Thoracic aorta (tissue), 2 donors: ENCODE measurements at places on chromosomes 12 and 14.

DNA sequence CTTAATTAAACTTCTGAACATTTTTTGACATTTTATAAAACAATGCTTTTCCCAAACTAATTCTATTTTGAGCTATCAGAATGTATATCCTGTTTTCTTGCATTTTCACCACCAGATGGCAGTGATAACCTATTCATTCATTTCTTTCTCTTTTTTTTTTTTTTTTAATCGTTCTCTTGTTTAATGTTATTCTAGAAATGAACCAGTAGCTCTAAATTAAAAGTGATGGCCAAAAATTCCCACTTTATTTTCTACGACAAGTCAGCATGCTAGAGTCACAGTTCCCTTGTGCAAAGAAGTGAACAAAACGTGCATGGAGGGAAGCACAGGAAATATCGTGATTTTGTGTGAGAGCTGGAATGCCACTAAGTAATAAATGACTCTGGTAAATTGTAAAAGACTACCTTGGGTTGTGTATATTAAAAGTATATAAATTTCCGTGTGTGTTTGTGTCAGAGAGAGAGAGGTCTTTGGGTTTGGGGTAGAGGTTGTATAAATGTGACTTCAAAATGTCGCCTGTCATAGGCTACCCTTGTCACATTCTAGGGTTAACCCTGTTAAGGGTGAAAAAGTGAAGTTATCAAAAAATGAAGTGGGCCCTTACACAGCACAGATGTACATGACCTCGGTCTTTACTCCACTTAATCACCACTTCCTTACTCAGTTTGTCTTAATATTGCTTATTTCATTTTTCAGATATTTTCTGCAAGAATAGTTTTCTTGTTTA, 40.4 kb upstream of the LDHB start:
- no peak for DNase-seq
- H3K4me1 ChIP-seq = peaks cover 23% of the 10 kb centered on the region

DNA sequence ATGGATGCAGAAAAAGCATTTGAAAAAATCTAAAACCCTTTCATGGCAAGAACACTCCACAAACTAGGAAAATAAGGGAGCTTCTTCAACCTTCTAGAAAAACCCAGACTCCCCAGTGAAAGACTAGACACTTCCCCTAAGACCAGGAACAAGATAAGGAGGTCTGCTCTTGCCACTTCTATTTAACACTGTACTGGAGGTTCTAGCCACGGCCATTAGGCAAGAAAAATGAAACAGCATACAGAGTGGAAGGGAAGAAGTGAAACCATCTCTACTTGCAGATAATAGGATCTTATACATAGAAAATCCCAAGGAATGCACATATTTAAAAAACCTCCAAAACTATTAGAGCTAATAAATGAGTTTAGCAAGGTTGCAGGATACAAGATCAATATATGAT, 42.3 kb downstream of the CHGA start:
- H3K36me3 ChIP-seq = peaks cover 7% of the 10 kb centered on the region
- no peak overlapping the region for H3K4me3 ChIP-seq
- no peak for DNase-seq
- peaks cover 7% of the 10 kb centered on the region for H3K4me1 ChIP-seq
- H3K27ac ChIP-seq = no peak overlapping the region
- no peaks in the 10 kb centered on the region for H3K27me3 ChIP-seq

- DNase-seq = no peak
- peak overlapping the region; percentile 49 for H3K27ac ChIP-seq
- H3K4me3 ChIP-seq = no peak overlapping the region
These were observed 109.7 kb downstream of the CHST11 start for GRCh38 chr12:104566244-104566993.

DNA sequence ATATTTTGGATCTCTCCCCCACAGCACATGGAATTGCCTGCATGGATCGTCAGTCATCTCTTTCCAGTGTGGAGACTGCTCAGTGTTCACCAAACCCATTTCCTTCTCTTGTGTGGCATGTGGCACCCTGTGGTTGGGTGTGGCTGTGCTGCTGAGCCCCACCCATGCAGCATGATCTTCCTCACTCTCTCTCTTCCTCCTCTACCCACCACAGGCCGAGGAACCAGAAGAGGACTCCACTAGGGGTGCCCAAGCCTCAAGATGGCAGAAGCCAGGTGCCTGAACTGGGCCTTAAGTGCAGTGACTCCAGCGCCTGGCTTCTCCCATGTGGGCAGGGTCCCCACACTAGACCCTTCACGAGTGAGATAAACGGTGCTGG, 66.8 kb upstream of the GPR68 start:
- no peaks in the 10 kb centered on the region for H3K27me3 ChIP-seq
- H3K4me3 ChIP-seq = no peak overlapping the region
- no peaks in the 10 kb centered on the region for H3K36me3 ChIP-seq
- no peak overlapping the region for H3K27ac ChIP-seq
- H3K4me1 ChIP-seq = no peaks in the 10 kb centered on the region

DNA sequence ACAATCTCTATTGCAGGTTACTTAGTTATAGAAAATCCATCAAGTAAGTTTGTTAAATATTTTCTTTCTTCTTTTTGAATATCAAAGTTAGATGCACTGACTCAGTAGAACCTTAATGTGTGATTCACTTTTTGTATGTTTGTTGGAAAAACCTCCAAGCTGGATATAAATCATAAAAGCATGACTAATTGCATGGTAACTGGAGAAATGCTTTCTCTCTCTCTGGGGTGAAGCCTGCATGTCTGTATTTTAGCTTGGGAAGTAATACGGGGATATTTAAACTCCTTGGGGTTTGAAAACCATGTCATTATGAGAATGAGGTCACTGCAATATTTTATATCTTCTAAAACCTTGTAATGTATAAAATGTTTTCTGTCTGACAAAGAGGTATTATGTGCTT, 58.6 kb upstream of the MYF6 start:
- H3K27me3 ChIP-seq = no peaks in the 10 kb centered on the region
- H3K27ac ChIP-seq = no peak overlapping the region
- H3K4me3 ChIP-seq = no peak overlapping the region

GRCh38 chr14:92274055-92274454, 48.9 kb upstream of the SLC24A4 start:
- no peaks in the 10 kb centered on the region for H3K4me1 ChIP-seq
- H3K4me3 ChIP-seq = no peak overlapping the region
- no peaks in the 10 kb centered on the region for H3K36me3 ChIP-seq
- H3K27ac ChIP-seq = no peak overlapping the region
- DNase-seq = no peak

- peak; percentile 4 for DNase-seq
- no peak overlapping the region for H3K4me3 ChIP-seq
- no peaks in the 10 kb centered on the region for H3K27me3 ChIP-seq
- H3K36me3 ChIP-seq = no peaks in the 10 kb centered on the region
These were observed 15.1 kb upstream of the GRIP1 start for GRCh38 chr12:66693901-66694513.

DNA sequence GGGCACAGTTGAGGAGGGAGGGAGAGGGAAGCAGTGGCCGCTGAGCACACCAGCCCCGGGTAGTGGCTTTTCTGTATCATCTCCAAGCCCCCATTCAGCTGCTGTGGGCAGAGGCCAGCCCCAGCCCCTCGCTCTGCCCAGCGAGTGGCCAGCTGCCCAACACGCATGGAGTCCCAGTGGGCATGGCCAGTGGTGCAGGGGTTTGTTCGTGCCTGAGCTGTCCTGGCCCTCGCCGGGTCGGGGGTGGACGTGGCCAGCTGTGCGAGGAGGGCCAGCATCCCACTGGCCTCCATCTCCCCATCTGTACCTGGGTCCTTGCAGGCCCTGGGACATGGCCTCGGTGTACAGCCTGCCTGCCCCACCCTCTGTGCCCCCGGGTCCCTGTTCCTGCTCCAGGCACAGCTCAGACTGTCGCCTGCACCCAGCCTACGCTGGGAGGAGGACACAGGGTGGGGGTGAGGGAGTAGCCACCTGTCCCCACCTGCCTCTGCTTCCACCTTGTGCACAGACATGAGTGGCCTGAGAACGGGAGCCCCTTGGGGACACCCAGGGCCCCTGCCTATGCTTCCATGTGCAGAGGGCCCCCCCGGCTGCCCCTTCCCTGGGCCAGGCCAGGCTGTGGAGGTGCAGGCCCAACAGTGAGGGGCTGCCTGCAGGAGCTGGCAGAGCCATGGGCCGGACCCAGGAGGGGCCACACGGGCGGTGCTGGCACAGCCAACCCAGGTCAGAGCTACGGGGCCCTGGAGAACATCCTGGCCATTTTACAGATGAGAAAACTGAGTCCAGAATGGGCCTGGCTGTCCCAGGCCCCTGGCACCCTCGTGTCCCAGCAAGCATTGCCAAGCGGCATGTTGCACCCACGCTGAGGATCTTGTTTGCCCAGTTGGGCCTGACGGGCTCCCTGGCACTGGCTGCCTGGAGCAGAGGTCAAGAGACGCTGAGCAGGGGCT, 4.3 kb downstream of the INF2 start:
- H3K36me3 ChIP-seq = no peaks in the 10 kb centered on the region
- peaks cover 68% of the 10 kb centered on the region for H3K4me1 ChIP-seq
- no peak overlapping the region for H3K4me3 ChIP-seq
- no peaks in the 10 kb centered on the region for H3K27me3 ChIP-seq
- DNase-seq = no peak
- no peak overlapping the region for H3K27ac ChIP-seq

GRCh38 chr12:79127271-79127751, 262.7 kb downstream of the SYT1 start:
- H3K27me3 ChIP-seq = no peaks in the 10 kb centered on the region
- H3K27ac ChIP-seq = no peak overlapping the region
- no peaks in the 10 kb centered on the region for H3K36me3 ChIP-seq
- H3K4me3 ChIP-seq = no peak overlapping the region
- no peak for DNase-seq
- no peaks in the 10 kb centered on the region for H3K4me1 ChIP-seq

DNA sequence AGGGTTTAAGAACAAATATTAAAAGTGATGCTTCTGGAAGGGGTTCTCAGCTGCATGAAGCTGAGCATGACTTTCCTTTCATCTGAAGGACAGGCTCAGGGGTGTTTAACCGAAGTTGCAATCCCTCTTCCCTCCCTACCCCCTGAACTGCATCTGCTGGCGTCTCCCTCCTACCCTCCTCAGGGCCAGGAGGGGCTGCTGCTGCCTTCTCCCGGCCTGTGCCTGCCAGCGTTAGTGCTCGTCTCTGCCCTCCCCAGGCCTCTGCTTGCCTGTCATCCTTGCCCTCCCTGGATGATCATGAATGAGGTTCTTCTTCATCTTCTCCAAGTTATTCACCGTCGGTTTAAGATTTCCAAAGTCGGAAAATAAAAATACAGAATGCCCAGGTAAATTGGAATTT, 12.2 kb downstream of the SMOC1 start:
- no peaks in the 10 kb centered on the region for H3K36me3 ChIP-seq
- H3K27ac ChIP-seq = no peak overlapping the region
- no peaks in the 10 kb centered on the region for H3K27me3 ChIP-seq
- peaks cover 5% of the 10 kb centered on the region for H3K4me1 ChIP-seq
- no peak overlapping the region for H3K4me3 ChIP-seq
- no peak for DNase-seq

- H3K27me3 ChIP-seq = no peaks in the 10 kb centered on the region
- H3K4me1 ChIP-seq = no peaks in the 10 kb centered on the region
- H3K27ac ChIP-seq = no peak overlapping the region
- no peak for DNase-seq
- H3K36me3 ChIP-seq = no peaks in the 10 kb centered on the region
- H3K4me3 ChIP-seq = no peak overlapping the region
These were observed 44.1 kb downstream of the FAM222A start for GRCh38 chr12:109757671-109758265.

DNA sequence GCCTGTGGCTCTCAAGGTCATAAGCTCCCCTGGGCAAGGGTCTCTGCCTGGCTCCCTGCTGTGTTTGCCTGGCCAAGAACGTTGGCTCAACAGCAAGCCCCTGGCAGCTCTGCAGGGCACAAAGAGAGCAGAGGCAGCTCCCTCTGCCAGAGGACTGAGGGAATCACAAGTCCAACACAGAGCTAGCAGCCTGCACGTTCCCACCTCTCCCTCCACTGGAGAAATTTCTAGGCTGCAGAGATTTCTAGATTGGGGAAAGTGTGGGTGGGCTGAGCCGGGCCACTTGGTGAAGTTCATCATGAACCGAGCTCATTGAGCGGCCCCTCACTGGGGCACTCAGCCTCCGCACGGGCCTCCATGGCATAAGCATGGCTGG, 19.8 kb downstream of the ZFYVE21 start:
- H3K4me1 ChIP-seq = peaks cover 57% of the 10 kb centered on the region
- no peak for DNase-seq
- H3K27me3 ChIP-seq = no peaks in the 10 kb centered on the region

DNA sequence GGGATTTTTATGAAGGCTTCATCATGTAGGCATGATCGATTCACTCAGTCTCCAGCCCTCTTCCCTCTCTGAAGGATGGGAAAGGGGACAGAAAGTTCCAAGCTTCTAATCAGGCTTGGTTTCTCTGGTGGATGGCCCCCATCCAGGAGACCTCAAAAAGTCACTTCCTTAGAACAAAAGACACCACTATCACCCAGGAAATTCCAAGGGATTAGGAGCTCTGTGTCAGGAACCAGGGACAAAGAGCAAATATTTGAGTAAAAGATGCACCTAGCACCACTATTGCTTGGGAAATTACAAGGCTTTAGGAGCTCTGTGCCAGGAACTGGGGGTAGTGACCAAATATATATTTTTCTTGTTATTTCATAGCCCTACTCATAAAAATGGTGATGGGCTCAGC, 33.6 kb upstream of the TMX1 start:
- no peak overlapping the region for H3K4me3 ChIP-seq
- no peaks in the 10 kb centered on the region for H3K36me3 ChIP-seq
- no peaks in the 10 kb centered on the region for H3K4me1 ChIP-seq
- H3K27ac ChIP-seq = no peak overlapping the region

DNA sequence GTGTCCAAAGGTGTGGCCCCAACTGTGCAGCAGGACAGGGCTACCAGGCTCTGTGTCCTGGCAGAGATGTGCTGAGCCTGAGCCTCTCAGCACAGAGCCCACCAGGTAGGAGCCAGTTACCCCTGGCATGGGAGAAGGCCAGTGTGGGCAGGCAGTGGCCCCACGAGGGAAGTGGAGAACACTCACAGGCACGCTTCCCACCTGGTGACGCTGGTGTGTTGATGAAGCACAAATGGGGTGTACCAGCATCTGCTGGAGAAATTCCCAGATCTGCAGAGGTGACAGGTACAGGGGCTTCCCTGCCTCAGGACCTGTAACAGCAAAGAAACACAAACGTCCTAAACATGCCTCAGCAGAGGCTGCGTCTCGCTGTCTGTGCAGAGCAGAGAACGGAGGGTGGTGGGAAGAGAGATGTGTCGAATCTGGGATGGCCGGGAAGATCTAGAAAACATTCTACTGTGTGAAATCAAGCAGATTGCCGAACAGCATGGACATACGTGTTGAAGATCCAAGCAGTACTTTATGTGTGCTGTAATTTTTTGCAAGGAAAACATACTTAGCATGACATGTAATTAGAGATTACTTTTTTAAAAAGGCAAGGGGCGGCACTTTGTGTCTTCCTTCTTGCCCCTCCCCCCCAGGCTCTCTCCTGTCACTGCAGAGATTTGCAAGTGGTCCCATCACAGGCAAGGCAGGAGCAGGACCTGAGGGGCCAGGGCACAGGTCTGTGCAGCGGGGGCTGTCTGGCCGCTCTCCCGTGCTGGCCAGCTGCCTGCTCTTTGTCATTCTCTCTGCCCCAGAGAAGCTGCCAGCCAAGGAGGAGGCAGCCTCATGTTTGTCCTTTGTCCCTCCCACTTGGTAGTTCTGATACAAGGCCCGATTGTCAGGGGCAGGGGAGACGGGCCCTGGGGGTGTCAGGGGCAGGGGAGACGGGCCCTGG, 17.3 kb downstream of the HIP1R start:
- peak overlapping the region; percentile 31 for H3K4me3 ChIP-seq
- peaks cover 33% of the 10 kb centered on the region for H3K36me3 ChIP-seq
- H3K27ac ChIP-seq = peak overlapping the region; percentile 98

GRCh38 chr12:74111688-74112360, 425.8 kb upstream of the ATXN7L3B start:
- no peaks in the 10 kb centered on the region for H3K27me3 ChIP-seq
- no peaks in the 10 kb centered on the region for H3K4me1 ChIP-seq
- no peak for DNase-seq
- H3K4me3 ChIP-seq = no peak overlapping the region
- H3K27ac ChIP-seq = no peak overlapping the region
